Cardiac muscle cell (in vitro differentiated cells and primary cell): ENCODE measurements at places on chromosomes 16 and 17.

DNA sequence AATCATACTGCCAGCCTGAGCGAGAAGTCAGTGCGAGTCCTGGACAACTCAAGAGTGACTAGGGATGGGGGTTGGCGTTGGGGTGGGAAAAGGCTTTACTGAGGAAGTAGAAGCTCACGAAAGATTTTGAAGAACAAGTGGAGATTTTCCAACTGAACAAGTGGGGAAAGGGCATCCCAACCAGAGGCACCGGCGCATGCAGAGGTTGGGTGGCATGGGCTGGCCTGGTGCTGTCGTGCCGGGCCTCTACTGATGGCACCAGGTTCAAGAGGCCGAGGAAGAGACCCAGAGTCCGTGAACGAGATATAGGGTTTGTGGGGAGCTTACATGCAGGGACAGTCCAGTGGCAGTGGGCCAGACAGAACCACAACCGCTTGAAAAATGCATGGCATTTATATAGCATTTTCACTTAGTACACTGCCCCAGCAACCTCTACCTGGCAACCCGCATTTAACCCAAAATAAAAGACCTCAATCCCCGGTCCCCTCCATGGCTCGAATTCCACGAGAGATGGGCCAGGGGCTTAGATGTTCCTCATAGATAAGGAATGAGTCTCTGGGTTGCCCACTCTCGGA is 7.7 kb upstream of the ITGA3 start:
- DNase-seq, result peak; percentile 56

DNA sequence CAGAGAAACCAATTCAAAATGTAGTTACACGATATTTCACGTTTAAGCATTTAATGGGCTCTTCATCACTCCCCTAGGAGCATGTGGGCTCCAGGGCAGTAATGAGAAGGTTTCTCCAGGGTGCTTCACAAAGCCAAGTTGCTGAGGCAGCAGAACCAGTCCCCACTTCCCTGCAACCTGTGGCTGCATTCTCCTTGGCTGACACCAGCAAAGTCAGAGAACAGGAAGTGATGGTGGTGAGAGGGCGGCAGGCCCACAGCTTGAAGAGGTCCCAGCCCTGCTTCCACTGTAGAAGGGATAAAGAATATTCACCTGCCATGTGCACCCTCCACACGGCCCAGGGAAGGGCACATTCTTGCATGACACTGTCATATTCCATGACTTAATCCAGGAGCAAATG is 133.2 kb downstream of the CBLN1 start:
- DNase-seq, result no peak

GRCh38 chr16:89297910-89298545 is 80.5 kb downstream of the ZNF778 start:
- no peak for DNase-seq

DNA sequence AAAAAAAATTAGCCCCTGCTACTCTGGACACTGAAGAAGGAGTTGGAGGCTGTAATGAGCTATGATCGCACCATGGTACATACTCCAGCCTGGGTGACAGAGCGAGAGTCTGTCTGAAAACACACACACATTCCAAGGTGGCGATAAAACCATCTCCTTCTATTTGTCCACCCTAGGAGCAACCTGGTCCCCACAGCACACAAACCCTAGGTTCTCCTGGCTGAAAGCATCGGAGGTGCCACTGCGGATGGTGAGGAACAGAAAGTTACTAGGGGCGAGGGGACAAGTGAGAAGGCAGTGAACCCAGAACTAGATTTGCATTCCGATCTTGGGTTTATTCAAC is 1.4 kb upstream of the ECI1 start:
- DNase-seq, result no peak

- no peak for DNase-seq
These were observed 10.5 kb downstream of the HEXIM2 start for GRCh38 chr17:45172232-45172540.

- peak; percentile 46 for DNase-seq
These were observed 25.9 kb downstream of the MYH3 start for GRCh38 chr17:10631048-10631700.

GRCh38 chr17:14359163-14360020 is 58.5 kb downstream of the HS3ST3B1 start:
- no peak for DNase-seq

DNA sequence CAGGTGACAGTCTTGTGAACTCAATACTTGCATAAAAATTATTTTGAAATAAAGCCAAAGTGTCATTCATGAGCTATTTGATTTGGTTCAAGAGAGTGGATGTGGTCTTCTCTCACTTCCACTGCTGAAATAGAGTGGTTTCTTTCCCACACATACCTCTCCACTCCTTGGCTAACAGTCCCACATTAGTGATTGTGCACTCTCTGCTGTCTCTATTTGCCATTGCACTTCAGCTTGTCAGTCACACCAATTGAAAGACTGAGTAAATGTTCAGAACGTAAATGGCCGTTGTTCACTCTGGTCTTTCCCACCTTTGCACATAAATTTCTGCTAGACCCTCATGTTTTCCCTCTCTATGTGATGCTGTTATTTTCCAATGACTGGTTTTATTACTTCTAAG is 197.5 kb downstream of the FTO start:
- DNase-seq, result no peak

GRCh38 chr17:1045456-1045855 is 48.5 kb downstream of the TIMM22 start:
- DNase-seq, result no peak

GRCh38 chr17:8823279-8823678 is 24.1 kb upstream of the MFSD6L start:
- no peak for DNase-seq

DNA sequence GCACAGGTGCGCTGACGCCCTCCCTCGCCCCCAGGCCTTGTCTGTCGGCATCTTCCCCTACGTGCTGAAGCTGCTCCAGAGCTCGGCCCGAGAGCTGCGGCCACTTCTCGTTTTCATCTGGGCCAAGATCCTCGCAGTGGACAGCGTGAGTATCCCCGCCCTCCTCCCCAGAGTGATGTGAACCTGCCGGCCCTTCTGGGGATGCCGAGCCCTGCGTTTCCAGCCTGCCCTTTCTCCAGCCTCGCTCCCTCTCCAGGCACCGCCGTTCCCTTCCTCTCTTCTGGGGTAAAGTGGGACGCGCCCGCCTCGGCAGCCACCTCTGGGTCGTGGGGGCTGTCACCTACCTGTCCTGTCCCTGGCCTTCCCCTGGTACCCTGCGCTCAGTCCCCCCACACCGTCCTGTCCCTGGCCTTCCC is 133.9 kb upstream of the CHMP6 start:
- DNase-seq, result no peak

GRCh38 chr16:56614549-56614991 is 6.2 kb downstream of the MT2A start:
- no peak for DNase-seq

- no peak for DNase-seq
These were observed 7.7 kb downstream of the RTN4RL1 start for GRCh38 chr17:2017274-2017941.

DNA sequence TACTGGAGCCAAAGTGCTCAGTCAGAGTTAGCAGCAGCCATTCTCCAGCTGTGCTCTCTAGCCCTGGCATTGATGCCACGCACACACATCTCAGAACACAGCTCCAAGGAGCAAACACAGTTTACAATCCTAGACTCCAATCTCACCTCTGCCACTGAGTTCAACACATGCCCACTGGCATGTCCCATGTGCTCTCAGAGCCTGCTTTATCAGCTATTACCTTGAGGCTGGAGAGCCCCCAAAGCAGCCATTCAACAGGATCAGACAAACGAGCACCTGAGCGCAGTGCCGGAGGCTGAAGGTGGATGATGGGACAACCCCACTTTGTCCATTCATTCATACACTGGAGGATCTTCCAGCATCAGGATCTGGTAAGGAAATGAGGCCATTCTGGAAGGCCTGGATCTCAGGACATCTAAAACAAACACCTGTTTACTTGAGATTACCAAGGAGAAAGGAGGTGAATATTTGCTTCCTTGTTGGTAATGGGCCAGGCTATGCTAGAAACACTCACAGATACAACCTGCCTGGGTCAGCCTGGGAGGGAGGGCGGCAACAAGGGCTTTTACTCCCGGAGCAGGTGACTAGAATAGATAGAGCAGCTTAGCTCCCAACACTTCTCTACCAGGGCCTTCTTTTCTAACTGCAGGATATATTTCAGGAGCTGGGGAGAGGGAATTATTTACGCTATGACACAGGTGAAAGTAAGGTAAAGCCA is 25.4 kb downstream of the RANBP10 start:
- no peak for DNase-seq

GRCh38 chr17:10314329-10314728 is 58.5 kb downstream of the MYH13 start:
- DNase-seq, result no peak

DNA sequence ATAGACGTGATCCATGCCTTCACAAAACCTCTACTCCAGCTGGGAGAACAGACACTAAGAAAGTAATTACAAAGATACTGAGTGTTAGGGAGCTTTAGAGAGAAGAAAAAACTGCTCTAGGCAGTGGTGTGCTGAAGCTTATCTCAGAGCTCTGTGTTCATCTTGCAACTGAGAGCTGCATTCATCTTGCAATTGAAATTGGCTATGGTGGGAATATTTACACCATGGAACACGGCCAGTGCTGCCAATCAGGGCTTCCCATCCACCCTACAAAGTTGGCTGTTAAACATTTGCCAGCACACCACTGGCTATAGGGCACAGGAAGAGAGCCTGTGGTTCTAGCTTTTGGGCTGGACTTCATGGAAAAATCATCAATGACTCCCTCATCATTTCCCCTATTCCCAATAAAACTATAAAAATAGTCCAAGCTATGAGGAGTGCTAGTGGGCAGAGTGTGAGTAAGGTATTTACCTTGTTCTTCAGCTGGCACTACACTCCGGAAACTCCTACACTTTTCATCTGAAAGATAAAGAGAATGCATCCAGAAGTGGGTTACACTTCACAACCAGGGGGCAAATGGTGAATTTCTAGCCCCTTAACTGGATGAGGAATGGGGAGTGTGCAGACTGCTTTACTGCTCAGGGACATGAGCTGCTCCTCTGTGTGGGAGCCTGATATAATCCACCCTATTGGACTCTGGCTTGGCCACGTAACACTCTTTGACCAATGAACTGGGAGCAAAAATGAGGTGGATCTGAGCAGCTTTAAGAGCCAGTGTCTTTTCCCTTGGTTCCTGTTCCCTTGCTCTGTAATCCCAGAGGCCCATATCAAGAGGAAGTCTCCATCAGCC is 11.6 kb downstream of the GSG1L2 start:
- peak; percentile 51 for DNase-seq

DNA sequence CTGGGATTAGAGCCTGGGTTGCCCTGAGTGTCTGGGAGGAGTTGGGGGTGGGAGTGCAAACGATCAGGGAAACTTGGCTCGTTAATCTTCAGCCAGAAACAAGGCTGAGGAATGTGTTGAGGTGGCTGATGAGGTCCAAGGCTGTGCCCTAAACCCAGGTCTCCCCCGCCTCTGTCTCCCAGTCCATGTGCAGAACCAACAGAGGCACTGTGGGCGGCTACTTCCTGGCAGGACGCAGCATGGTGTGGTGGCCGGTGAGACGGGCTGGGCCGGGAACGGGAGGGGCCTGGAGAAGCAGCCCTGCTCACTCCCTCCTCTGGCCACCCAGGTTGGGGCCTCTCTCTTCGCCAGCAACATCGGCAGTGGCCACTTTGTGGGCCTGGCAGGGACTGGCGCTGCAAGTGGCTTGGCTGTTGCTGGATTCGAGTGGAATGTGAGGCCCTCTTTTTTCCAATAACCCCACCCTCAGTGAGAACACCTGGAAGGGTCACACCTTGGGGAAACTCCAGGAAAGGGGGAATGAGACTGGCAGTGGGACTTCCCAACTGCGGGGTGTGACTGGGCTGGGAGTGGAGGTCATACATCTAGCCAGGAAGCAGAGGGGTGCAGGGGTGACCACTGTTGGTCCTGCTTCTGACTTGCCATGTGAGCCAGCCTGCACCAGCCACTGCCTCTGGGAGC is 1.7 kb downstream of the SLC5A2 start:
- peak; percentile 36 for DNase-seq

GRCh38 chr17:40499551-40500189 is 1.8 kb downstream of the TNS4 start:
- DNase-seq, result peak; percentile 90

DNA sequence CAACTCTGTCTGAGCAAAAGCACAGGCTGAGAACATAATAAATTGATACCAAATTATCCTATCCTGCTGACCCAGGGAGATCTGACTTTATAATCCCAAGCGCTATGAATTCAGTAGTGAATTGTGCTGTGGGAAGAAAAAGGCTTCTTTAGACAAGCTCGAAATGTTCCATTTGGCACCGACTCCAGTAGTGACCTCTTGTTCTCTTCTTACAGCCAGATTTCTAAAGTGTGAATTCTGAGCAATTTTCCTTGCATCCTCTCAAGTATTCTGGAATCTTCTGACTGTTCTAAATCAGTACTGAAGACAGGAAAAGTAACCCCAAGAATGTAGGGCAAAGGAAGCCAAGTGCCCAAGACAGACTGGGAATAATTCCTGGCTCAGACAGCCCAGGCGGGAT is 58.2 kb downstream of the CDYL2 start:
- DNase-seq, result no peak

DNA sequence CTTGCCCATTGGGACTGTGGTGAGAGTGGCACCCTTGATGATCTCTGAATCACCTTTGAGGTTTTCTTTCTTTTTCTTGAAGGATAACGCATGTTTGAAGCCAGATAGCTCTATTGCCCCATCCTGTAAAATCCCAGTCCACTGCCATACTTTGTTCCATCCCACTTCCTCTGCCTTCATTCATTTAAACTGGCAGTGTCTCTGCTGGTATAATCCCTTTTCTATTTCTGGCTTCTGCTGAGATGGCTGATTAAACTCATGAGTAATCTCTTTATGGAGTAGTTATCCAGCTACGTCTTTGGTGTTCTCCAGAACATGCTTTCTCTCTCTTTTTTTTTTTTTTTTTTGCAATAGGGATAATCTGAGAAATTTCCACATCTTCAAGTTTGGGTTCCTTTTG is 656.5 kb upstream of the SALL1 start:
- DNase-seq, result no peak

- no peak for DNase-seq
These were observed 42.3 kb downstream of the TBX4 start for GRCh38 chr17:61494325-61495160.

GRCh38 chr17:33680472-33680871 is 387.4 kb upstream of the ASIC2 start:
- no peak for DNase-seq
